K562 (cell line): ENCODE measurements at places on chromosomes 11 and 22.

DNA sequence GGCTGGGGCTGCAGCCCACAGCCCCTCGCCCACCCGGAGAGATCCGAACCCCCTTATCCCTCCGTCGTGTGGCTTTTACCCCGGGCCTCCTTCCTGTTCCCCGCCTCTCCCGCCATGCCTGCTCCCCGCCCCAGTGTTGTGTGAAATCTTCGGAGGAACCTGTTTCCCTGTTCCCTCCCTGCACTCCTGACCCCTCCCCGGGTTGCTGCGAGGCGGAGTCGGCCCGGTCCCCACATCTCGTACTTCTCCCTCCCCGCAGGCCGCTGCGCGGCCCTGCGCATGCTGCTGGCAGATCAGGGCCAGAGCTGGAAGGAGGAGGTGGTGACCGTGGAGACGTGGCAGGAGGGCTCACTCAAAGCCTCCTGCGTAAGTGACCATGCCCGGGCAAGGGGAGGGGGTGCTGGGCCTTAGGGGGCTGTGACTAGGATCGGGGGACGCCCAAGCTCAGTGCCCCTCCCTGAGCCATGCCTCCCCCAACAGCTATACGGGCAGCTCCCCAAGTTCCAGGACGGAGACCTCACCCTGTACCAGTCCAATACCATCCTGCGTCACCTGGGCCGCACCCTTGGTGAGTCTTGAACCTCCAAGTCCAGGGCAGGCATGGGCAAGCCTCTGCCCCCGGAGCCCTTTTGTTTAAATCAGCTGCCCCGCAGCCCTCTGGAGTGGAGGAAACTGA is 731 bp downstream of the GSTP1 start:
- DNase-seq, result peak; percentile 58

DNA sequence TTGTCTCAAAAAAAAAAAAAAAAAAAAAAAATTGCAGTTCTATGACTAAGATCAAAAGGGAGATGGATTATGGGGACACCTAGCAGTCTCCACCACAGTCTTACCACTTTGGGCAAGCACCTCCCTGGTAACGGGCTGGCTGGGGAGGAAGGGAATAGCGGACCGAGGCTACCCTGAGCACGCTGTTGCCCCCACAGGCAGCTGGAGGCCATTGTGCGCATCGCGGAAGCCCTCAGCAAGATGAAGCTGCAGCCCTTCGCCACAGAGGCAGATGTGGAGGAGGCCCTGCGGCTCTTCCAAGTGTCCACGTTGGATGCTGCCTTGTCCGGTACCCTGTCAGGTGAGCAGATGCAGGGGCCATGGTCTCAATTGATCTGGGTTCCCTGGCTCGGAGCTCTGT is 21.2 kb downstream of the MCM5 start:
- no peak for DNase-seq

DNA sequence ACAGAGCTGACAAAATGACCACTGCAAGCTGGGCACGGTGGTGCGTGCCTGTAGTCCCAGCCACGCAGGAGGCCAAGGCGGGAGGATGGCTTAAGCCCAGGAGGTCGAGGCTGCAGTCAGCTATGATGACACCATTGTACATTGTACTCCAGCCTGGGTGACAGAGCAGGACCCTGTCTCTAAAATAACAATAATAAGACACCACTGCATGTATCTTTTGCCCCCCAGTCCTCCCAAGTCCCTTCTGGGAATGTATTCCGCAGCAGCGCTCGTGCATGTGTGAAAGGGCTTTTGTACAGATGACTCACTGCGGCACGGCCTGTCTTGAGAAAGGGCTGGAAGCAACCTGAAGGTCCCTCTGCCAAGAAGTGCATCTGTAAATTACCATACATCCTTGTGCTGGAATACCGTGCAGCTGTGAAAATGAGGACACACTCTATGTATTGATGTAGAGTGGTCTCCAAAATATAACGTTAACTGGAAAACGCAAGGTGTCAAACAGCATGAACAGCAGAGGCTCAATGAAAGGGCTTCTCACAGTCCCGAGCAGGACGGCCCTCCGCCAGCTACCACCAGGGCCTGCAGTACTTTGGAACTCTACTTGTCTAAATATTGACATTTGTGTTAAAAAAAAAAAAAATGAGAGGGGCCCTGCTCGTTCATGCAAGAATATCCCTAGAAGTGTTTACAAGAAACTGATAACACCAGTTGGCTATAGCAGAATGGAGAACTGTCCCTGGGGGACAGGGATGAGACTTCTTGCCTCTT is 9.0 kb upstream of the CDC42EP2 start:
- no peak for DNase-seq

DNA sequence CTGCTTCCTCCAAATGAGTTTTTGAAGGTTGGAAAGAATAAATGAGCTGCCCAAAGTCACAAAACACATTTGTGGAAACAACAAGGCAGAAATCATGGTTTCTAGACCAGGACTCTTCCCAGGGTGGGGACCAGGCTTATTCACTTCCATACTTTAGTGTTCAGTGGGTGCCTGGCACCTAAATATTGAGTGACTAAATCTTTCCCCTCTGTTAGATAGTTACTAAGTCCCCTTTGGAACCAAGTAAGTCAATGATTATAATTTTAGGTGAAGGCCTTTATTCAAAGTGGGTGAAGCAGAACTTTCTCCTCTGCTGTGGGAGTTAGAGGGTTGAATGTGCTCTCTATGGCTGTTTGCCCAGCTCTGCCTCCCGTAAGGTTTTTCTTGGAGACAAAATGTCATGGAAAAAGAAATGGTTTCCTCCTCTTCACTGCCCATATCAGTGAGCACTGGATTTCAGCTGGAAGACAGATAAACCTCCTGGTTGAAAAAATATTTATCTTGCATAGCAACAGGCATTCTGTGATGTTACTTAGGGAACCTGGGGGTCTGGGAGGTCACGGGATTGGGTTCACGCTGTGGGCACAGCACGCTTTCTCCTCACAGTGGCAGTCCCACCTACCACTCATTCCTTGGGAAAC is 117.8 kb downstream of the CCDC81 start:
- DNase-seq, result no peak

DNA sequence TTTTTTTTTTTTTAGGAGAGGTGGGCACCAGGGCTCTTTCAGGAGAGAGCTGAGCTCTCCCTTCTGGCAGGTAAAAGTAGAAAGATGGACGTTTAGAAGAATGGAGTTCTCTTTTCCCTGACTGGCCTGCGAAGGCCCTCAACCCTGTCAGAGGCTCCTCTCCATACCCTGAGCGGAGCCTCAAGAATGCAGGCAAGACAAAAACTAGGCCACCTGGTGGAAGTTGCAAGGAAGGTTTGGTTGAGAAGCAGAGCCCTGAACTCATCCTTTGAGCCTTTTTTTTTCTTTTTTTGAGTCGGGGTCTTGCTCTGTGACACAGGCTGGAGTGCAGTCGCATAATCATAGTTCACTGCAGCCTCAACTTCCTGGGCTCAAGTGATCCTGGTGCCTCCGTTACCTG is 1.4 kb downstream of the OTOG start:
- DNase-seq, result peak; percentile 34

DNA sequence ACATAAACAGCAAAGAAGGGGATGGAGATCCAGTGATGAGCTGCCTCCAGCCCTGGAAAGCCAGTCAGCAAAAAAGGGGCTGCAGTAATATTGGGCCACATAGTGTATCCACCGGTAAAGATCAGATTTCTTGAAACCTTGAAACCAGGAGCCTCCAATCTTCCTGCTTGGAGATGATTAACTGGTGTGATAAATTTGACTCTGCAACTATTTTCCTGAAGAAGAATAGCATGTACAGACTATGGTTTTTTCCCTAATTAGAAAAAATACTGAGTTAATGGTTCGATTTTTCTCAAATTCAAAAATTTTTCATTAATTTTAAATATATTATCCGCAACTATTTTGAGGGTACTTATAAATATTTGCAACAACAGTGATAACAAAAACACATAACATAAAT is at the start of gene OR51B2:
OR51B2 (minus strand) TSS at position 101 of the 400 bp plus-strand sequence; CDS start at position 101, 0 bp downstream.
- no peak for DNase-seq

- DNase-seq, result no peak
These were observed 251.4 kb downstream of the DDX10 start for GRCh38 chr11:108916290-108916689.

GRCh38 chr11:105670811-105671210 is 60.9 kb downstream of the GRIA4 start:
- no peak for DNase-seq

DNA sequence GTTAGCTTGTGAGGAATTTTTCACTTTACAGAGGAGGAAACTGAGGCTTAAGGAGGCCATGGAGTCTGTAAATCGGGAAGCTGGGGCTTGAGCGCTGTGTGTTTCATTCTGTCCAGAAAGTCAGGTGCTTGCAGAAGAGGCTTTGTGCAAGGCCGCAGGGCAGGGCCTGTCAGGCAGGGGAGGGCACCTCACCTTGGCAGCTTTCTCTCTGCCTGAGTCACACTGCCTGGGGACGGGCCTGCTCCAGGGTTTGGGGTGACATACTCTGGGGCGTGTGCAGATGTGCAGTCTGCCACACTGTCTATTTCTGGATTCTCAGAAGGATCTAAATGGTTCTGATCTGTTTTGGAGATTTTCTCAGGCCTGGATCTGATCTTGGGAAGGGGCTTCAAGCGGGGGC is 8.4 kb downstream of the INCENP start:
- DNase-seq, result no peak

- no peak for DNase-seq
These were observed 22.3 kb upstream of the SPON1 start for GRCh38 chr11:13939961-13940906.

GRCh38 chr11:122618927-122619326 is 36.6 kb upstream of the UBASH3B start:
- DNase-seq, result no peak

GRCh38 chr11:117730208-117730800 is 66.7 kb downstream of the DSCAML1 start:
- DNase-seq, result no peak

GRCh38 chr11:116207019-116207418 is 565.8 kb downstream of the BUD13 start:
- DNase-seq, result no peak
